Activated CD4-positive, alpha-beta memory T cell treated with anti-CD3 and anti-CD28 coated beads for 36 hours (primary cell): ENCODE measurements at places on chromosomes 5 and 9.

DNA sequence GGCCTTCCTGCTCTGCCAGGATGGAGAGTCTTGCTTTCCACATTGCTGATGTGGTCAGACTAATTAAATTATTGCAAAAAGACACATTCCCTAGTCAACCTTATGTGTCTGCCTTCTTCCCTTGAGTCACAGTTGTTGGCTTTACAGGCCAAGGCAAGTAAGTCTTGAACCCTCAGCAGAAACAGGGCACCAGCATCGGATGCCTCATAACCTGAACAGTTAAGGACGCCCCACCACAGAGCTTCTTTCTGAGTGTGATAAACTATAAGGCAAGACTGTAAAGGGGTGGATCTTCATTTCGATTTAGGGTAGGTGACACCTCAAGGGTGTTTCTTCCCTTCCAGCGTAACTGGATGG is 670 bp upstream of the KIF2A start:
- DNase-seq, result no peak

GRCh38 chr5:165134155-165134554 is 1628.7 kb downstream of the MAT2B start:
- no peak for DNase-seq

DNA sequence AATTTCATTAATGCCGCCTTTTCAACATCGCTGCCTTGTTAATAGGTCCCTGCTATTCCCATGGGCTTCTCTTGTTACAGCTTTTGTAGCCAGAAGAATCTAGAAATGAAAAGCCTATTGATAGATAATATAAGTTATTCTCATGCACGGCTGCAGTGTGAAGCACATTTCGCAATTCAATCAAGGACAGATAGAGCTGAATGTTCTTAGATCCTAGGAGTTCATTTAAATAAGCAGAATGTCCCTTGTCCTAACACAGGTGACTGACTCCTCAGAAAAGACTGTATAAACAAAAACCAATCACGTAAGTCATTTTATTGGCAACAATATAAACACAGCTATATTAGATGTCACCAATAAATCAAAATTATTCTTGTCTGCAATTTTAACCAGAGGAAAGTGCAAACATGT is 9.4 kb downstream of the GLIS3 start:
- DNase-seq, result no peak

DNA sequence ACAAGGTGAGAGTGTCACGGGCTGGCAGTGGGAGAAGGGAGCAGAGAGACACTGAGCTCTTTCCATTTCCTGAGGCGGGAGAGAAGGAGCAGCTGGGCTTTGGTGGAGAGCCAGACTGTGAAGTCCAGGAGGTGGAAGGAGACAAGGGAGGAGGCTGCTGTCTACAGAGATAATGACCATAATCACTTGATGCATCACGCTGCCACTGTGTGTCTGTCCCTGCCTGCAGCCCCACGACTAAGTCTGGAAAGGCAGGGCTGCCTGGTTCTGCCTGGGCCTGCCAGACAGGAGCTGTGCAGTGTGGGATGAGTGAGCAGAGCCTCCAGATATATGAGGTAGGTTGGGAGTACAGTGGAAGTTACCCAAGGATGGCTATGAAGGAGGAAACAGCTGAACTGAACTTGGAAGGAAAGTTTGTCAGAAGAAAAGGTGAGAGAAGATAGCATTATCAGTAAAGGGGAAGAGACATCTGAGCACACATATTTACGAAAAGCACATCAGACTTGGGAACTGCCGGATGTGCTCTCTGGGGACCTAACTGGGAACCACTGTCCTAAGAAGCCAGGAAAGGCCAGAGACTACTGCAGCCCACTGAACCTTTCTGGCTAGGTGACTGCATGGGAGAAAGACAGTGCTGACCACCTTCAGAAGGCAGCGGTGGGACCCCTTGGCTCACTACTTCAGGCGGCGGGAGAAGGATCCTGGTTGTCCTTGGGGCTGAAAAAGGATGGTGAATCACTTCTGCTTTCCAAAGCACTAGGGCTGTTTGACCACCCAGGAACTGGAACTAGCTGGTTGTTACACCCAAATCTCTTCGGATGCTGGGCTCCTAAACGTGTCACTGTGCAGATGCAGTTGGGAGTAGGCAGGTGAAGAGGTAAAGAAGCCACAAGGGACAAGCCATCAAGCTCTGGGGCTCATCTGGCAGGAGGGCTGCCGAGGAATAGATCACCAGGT is 12.8 kb upstream of the DDX41 start:
- no peak for DNase-seq

DNA sequence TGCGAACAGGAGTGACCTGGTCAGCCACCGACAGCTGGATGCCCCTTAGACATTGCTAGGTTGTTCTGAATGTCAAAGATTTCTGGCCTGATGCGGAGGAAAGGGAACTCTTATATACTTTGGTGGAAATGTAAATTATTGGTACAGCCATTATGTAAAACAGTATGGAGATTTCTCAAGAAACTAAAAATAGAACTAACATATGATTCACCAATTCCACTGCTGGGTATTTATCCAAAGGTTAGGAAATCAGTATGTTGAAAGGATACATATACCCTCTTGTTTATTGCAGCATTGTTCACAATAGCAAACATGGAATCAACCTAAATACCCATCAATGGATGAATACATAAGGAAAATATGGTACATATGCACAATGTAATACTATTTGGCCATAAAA is 31.8 kb downstream of the DMRT3 start:
- DNase-seq, result no peak

DNA sequence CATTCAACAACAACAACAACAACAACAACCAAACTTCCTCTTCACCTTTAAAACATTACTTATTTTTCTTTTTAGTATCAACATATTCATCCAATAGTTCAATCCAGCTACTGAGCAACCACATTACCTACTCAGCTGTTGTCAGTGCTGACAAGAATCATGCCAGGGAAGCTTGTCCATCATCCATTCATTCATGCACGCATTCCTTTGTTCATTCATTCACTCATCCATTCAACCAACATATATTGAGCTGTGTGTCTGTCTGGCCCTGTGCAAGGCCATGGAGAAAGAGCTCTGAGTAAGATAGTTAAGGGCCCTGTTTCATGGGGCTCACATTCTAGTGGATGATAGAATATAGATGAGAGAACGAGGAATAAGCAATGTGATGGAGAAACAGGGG is 80.2 kb upstream of the TBC1D2 start:
- no peak for DNase-seq

GRCh38 chr5:64557911-64558310 is 52.1 kb downstream of the RGS7BP start:
- DNase-seq, result no peak

DNA sequence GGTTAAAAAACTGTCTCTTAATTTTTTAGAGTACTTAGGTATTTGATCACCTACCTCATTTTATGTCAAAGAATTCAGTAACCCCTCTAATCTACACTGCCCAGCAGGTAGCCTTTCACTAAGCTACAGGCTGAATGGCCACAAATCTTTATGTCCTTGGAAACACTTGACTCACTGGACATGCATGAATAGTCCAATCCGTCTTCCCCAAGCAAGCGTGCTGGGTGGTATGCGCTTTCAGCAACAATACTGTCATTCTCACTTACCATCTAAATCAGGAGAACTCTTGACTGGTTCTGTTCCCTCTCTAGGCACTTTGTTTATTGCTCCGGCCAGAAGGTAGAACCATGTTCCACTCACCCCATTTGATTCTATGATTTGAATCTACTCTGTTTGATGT is 73.1 kb downstream of the TRPM3 start:
- DNase-seq, result no peak

GRCh38 chr5:36815871-36816270 is 60.7 kb upstream of the NIPBL start:
- no peak for DNase-seq

- DNase-seq, result no peak
Measured at GRCh38 chr9:107735821-107736220, 246.3 kb upstream of the KLF4 start.

- DNase-seq, result no peak
Measured at GRCh38 chr9:14909961-14910805, at the start of gene FREM1. Gene FREM1, minus strand, starts transcription at chr9:14910428. Its CDS starts 41,451 bp downstream, at chr9:14868977.

DNA sequence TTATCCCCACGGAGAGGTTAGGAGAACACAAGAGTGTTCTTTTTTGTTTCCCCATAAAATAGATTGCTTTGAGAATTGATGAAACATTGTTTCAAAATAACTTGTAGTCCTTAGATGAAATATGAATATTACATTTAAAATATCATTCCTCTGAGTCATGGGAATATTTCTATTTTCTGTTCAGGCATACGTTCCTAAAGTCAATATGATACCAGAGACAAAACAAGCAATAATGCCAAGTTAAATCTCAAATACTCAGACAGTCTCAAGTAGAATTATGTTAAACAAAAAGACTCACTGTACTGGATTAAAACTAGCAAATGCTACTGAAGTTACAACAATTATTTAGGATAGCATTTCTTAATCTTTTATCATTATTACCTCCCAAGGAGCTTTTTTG is 111.7 kb upstream of the C6 start:
- DNase-seq, result no peak

DNA sequence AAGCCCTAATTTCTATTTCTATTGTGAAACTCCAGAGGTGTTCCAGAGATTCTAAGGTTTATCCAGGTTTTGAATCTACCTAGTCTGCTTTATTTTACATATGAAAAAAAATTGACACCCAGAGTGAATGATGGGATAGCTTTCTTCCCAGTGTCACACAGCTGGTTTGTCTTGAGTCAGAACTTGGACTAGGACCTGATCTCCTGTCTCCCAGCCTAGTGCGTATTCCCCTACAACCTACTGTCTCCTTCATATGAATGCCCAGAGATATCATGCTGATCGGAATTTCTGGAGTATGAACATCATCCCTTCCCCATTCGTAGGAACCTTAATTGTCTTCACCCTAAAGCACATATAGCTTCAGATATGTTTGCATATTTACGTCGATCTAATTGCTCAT is 524.2 kb downstream of the SPATA31D1 start:
- no peak for DNase-seq

DNA sequence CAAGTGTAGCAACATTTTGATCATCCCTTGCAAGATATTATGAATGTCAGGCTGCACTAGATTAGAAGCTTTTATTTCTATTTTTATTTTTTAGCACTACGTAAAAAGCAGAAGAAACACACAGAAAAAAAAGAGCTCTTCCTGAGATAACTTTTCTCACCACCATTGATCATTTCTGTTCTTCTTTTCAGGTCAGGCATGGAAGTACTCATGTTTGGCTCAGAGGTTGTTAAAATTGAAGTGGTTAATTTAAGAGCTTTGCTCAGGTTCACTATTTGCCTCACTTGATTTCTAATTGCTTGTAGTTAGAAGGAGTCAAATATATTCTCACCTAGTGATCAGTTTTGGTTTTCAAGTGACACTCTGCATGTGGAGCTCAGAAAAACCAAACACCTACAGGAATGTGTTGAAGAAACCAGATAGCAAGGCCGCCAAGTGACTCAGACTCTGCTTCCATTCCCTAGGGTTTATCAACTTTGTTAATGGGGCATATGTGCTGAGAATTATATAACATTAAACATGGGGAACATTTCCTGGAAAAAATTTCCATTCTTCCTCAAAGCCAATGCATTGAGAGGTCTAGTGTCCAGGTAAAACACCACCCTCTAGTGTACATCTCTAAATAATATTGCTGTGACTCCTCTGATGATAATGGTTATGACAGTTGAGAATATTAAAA is 679.8 kb downstream of the CETN3 start:
- no peak for DNase-seq

GRCh38 chr5:38039826-38040225 is 200.0 kb upstream of the GDNF start:
- DNase-seq, result no peak

DNA sequence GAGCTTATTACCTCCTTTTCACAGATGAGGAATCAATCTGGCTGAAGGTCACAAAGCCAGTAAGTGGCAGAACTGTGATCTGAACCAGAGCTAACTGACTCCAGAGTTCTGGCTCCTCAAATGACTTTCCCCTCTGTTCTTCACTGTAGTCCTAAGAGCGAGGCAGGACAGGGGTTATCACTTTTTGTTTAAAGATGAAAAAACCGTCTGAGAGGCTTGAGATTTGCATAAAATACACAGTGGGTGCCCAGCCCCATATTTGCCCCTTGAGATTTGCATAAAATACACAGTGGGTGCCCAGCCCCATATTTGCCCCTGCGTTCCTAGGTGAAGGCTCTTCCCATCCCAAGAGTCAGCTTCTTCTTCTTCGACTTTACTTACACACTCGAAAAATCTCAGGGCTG is 667 bp downstream of the FBXO10 start:
- DNase-seq, result no peak

GRCh38 chr9:129027685-129028191 is 393 bp downstream of the SH3GLB2 start:
- DNase-seq, result no peak

DNA sequence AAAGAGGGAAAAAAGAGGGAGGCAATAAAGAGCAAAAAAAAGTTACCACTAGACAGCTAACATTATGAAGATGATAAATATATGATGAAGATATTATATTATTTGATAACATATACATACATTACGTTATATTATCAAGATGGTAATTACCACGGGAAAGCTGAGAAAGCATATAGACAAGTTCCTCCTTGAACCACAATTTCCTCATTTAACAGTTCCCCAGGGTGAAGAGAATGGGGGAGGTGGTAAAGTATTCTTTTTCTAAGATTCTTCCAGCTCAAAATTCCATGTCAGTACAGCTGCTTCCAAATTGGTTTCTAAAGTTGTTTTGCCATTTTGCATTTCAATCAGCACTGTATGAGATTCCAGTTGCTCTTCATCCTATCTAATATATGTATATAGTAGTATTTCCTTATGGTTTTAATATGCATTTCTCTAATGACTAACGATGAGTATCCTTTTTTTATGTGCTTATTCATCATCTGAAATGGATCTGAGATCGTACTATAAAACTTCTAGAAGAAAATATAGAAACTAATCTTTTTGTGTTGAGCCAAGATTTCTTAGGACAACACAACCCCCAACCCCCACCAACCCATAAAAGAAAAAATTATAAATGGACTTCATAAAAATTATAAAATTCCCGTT is 49.5 kb upstream of the C9orf72 start:
- DNase-seq, result no peak

GRCh38 chr5:159955056-159955624 is 38.9 kb downstream of the ADRA1B start:
- no peak for DNase-seq

- no peak for DNase-seq
Measured at GRCh38 chr9:84067821-84068220, 87.2 kb downstream of the RMI1 start.

DNA sequence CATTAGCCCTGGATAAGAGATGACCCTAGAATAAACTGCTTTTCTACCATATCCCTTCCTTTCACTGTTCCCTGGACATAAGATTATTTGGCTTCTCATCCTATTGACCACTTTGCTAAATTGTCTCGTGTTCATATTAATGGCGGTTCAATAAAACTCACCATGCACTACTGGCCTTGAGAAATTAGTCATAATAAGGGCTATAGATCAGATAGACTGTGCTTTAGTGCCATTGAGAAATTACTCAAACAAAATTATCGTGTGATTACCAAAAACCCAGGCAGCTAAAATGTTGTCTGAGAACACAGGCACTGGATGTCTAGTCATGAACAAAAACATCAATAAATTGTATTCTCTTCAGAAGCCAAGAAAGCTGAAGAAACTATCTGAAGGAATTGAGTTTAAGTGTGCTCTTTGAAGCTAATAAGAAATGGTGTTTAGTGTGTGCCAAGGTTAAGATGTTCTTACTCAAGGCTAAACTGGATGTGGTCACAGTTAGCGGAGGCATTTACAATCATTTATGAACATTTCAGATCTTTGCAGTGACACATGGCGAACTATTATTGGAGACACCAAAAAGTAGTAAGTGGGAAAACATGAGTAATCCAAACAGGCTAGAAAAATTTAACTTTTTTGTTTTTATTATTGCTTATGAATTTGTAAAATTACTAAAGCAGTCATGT is 460.4 kb upstream of the RORB start:
- no peak for DNase-seq
